ENCODE measurements at places on chromosomes 3 and 15.
A peak's percentile ranks its signal among the peaks of the same experiment; 100 is the strongest.

GRCh38 chr15:74863239-74864056 lies 9.7 kb downstream of the SCAMP2 start:
- DNase-seq: no peak

DNA sequence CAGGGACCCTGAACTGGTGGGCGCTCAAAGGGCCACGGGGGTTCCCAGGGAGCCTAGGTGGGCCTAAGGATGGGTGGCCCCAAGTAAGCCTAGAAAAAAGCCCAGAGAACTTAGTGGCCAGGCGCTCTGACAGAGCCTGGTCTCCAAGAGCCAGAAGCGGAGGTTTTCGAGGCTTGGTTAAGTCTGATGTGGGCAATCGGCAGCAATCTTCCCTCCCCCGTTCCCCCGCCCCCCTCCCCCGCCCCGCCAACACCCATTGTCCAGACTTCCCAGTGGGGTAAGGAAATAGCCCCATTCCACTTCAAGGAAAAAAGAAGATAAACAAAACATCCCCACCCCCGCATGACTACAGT lies 6.7 kb downstream of the EOMES start:
- no peak for DNase-seq

DNA sequence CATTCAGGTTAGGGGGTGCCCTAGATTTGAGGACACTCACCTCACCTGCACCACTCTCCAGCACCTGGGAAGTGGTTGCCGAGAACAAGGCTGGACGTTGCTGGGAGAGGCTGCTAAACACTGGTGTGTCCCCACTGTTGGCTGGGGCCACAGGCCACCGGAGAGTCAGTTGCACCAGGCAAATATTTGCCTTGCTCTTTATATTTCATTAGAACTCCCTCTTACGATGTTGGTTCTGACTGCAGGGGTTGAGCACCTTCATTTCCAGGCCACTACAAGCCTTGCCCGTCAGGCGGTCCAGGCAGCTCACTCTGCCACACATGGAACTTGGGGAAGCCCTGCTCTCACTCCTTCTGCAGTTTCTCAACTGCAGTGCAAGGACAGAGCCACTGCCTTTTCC lies 30.7 kb downstream of the HCN4 start:
- DNase-seq: no peak

- DNase-seq: no peak
Observed at GRCh38 chr3:105801397-105801796, 67.4 kb downstream of the CBLB start.

DNA sequence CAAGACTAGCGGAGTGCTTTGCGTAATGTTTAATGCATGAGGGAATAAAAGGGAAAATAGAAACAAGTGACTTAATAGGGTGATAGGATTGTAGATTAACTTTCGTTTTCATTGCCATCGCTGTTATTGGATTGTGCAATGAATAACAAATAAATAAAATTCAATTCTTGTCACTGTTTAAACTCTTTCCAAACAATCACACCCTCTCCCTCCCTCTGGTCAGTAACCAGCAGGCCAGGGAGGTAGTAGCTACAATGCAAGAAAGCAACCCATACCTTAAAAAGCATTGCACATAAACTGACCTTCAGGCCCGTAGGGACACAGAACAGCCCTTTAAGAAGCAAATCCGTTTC lies 705 bp upstream of the TFRC start:
- DNase-seq: no peak

- DNase-seq: no peak
Observed at GRCh38 chr15:25668901-25669300, 194.2 kb downstream of the ATP10A start.

DNA sequence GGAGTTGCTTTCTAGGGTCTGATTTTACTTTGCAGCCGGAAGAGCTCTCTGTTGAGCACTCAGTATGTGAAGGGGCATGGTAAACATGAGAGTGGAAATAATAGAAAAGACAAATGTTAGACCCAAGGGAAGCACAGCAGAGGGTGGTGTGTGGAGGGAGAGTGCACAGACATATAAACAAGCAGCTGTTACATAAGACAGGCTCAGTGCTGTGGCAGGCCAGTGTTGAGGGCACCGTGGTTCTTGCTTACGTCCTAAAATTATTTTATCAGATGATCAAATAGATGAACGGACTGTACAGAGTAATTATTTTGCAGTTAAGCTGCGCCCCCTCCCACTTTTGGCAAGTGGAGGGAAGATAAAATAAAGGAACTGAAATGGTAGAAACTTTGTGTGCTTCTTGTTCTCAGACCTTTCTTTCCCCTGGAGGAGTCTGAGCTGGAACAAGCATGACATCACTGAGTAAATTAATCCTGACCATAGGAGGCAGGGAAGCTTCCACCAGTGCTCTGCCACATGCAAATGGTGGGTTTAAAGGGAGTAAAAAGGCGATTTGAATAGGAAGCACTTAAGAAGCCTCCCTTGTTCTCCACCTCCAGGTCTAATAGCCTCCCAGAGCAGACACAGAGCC lies 205.6 kb downstream of the IL20RB start:
- DNase-seq: no peak

GRCh38 chr3:127628788-127629466 lies at the start of gene PODXL2:
TSS of gene PODXL2 (plus strand) at chr3:127629185. CDS start at chr3:127629220, 35 bp downstream.
- DNase-seq: peak; percentile 34

DNA sequence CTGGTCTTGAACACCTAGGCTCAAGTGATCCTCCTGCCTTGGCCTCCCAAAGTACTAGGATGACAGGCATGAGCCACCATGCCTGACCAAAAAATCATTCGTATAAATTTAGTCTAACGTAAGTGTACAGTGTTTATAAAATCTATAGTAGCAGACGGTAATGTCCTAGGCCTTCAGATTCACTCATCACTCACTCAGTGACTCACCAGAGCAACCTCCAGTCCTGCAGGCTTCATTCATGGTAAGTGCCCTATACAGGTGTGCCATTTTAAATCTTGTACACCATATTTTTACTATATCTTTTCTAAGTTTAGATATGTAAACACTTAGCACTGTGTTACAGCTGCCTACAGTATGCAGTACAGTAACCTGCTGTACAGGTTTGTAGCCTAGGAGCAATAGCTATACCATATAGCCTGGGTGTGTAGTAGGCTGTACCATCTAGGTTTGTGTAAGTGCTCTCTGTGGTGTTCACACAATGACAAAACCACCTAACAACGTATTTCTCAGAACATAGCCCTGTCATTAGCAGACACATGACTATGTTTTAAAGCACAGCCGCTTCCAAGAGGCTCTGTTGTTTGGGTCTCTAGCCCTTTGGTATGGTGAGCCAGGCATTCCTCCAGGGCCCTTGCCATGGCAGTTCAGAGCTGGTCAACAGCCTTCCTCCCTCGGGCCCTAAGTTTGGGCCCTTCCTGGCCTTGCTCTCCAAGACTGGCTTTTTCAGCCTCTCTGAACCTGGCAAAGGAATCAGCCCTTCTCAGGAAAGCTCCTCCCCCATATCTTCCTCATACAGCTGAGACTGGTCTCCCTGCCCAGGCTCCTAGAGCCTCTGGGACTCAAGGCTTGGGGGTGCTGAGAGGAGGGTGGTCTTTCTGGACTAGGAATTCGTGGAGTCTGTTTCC lies 1.9 kb upstream of the CCDC9B start:
- DNase-seq: no peak

DNA sequence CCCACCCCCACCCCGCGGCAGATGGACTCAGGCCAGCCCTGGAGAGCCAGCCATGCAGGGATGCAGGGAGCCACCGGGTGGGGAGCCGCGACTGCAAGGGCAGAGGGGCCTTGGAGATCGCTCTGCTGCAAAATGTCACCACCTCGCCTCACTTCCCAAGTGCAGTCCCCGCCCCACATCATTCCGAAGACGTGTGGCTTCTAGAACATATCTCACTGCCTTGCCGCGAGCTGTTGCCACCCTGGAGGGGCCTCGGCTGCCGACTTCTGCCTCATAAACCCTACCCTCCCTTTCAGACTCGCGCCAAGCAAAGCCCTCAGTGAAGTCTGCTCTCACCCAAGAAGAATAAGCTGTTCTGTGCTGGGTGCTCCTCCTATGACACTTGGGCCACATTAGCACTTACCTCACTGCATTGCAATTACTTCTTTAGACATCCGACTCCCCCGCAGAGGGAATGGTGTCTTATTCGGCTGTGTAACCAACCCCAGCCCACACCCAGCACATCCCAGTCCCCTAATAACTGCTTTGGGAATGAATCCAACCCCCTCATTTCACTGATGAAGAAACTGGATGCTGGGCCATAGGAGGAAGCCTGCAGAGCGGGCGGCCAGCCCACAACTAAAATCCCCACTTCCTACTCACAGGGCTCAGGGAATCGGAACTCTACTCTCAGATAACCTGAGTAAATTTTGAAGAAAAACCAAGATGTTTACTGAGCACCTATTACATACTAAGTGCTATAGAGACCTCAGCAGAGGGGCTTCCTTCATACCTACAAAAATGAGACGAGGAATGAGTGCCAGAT lies 8.6 kb downstream of the TLE3 start:
- DNase-seq: no peak

DNA sequence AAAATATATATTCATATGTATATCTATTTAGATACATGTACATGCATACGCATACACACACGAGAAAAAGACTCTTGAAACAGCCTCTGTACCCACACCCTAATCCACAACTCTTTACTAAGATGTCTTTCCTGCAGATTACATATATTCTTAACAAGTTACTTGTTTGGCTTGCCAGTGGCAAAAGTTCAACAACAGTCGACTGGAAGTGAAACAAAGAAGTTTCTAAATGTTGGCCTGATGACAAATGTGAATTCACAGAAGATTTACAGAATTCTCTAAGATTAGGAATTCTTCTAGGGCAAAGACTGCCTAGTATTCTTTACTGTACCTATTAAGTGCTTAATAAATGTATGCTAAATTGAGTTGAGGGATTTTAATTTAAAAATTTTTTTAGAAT lies 116.8 kb downstream of the CDIN1 start:
- no peak for DNase-seq

GRCh38 chr3:43031485-43031884 lies 52.4 kb downstream of the GASK1A start:
- DNase-seq: no peak

DNA sequence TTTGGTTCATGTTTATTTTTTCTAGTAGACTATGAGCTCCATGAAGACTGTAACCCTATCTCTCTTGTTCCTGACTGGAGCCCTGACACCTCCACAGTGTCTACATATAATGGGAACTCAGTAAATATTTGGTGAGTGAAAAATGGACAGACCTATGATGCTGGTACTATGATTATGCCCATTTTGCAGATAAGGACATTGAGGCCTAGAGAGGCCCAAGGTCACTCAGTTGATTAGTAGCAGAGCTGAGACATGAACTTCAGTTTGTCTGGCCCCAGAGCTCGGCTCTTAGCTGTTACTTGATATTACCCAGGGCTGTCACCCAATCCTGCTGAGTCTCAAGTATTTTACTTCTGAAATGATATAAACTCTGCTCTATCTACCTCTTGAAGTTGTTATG lies 5.5 kb downstream of the EFCAB12 start:
- DNase-seq: no peak

GRCh38 chr3:148233403-148233802 lies 464.3 kb upstream of the AGTR1 start:
- DNase-seq: no peak

DNA sequence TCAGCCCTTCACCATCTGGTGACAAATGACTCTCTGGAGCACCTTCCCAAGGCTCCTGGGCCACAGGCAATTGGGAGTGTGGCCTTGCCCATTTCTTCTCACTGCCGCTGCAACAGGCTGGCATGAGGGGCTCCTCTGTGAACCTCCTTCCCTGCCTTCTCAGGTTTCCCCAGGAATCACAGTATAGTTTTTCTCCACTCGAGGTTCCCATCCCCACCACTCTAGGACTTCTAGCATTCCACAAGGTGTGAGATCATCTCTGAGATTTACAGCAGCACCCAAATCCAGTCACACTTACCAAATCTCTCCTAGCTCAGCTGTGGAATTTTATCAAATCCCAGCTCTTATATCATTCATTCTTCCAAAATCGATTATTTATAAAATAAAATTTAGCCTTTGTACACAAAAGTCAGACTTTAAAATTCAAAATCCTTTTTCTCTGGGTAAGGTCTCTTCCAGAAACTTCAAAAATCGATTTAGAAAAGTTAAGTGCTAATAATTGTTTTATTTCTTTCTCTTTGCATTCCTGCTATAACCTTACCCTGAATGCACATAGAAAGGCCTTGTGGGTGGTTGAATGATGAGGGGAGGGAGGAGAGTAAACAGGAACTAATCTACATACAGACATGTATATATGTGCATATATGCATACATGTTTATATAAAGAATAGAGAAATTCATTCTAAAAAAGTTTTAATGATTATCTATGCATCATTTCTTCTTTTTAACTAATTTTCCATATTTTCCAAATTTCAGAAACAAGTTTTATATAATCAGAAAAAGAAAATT lies 18.9 kb upstream of the ATP13A4 start:
- DNase-seq: no peak

DNA sequence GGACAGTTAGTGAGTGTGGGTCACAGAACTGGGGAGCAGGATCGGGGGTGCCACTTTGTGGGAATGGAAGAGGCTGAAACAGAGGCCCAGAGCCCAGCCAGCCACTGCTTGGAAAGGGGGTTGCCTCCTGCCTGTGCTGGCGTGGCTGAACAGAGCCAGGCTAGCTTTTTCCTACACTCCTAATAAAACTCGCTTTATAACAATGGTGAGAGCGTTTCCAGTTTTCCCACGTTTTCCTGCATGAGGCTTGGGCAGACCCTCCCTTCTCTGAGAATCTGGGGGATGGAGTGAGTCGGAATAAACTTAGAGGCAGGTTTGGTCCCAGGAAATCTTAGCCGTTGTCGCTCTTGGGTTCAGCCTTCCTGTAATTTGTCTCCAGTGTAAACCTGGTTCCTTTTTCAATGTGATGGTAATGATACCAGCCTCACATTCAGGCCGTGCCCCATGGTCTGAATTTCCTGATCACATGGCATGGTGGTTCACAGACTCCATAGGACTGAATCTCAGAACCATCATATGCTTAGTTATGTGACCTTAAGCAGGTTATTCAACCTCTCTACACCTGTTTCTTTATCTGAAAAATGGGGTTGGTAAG lies 6.5 kb upstream of the FGD5 start:
- no peak for DNase-seq

GRCh38 chr15:90337256-90337655 lies 14.8 kb upstream of the ZNF774 start:
- no peak for DNase-seq

DNA sequence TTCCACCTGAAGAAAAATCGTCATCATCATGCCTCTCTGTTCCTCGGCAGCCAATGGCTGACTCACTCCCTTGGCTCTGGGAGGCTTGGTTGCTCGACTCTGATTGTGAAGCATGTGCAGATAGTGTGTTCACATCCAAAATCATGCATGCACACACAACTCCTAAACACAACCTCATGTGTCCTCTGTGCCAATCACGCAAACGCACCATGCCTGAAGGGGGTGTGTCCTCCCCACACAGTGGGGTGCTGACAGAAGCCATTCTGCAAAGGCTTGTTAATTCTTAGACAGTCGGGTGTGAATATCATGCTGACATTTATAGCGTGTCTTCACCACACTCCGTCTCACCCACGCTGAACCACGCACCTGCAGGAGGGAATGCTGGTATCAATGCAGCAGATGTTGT lies 11.4 kb upstream of the CCDC174 start:
- DNase-seq: no peak

DNA sequence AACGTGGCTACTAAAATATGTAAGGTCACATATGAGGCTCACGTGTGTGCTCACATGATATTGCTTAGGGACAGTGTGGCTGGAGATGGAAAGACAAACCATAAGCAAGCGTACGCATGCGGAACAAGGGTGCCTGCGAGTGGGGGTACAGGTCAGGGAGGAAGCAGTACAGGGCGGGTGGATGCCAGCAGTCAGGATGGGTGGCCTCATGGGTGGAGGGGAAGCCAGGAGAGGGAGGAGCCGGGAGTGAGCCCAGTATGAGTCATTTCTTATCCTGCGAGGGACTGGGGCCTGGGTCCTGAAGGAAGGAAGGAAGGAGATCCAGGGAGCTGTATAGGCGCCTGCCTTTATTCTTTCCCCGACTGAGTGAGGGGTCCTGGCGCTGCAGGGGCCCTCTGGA lies 42.0 kb upstream of the CGNL1 start:
- no peak for DNase-seq
